Stimulated activated CD4-positive, alpha-beta T cell treated with anti-CD3 and anti-CD28 coated beads, Interleukin-1b, Interleukin-23, amount 100 ng/mL, for 4 hours (primary cell): ENCODE measurements at places on chromosomes 11 and 22.

- no peak for DNase-seq
Measured at GRCh38 chr11:124068601-124069110, 27.5 kb upstream of the OR10G7 start.

GRCh38 chr22:29208879-29209623 is 3.4 kb downstream of the EMID1 start:
- DNase-seq, result no peak

- no peak for DNase-seq
Measured at GRCh38 chr11:133705074-133705648, 140.2 kb downstream of the SPATA19 start.

GRCh38 chr11:7973011-7973410 is 7.8 kb upstream of the NLRP10 start:
- no peak for DNase-seq

DNA sequence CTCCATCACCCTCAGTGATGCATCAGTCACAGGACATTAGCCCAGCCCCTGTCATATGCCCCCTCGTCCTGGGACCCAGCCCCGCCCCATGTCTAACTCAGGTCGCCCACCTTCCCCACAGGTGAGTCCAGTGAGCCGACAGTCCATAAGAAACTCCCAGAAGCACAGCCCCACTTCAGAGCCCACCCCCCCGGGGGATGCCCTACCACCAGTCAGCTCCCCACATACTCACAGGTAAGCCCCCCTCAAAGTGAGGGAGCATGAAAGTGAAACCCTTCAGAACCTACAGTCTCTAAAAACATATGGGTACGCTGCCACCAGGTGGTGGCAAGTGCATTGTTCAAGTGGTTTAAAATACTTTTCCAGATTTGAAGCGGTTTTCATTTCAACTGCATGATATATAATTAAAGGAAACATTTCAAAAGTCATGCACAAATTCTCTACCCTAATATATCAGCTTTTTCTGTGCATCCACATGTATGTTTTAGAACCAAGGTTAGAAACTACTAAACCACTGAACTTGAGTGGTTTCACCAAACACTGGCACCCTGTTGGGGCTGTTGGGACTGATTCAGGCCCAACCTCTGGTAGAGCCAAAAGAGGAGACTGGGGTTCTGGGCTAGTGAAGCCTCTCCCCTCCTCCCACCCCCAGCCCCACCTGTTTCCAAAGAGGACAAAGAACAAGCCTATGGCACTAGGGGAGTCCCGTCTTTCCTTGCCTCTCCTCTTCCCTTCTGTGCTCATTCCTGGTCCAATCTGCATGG is 17.3 kb downstream of the EPS8L2 start:
- peak; percentile 30 for DNase-seq

- no peak for DNase-seq
Measured at GRCh38 chr22:29339381-29340235, 24.1 kb upstream of the RASL10A start.

- DNase-seq, result no peak
Measured at GRCh38 chr11:11756718-11757117, 85.1 kb upstream of the USP47 start.

DNA sequence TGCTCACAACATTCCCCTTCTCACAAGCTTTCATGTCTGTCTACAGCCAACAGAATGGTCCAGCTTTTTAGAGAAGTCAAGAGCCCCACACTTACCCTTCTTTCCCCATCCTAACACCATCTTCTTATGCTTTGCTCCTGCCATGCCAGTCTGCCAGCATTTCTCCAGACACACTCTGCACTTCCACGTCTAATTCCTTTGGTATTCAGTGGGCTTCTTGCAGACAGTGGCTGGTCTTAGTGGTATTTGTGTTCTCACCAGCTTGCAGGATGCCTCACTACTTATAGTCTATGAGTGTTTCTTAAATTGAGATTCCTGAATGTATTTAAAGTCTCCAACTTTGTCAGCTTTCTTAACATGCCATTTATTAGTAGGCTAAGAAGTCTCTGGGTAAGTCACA is 154.4 kb downstream of the BBOX1 start:
- DNase-seq, result no peak

DNA sequence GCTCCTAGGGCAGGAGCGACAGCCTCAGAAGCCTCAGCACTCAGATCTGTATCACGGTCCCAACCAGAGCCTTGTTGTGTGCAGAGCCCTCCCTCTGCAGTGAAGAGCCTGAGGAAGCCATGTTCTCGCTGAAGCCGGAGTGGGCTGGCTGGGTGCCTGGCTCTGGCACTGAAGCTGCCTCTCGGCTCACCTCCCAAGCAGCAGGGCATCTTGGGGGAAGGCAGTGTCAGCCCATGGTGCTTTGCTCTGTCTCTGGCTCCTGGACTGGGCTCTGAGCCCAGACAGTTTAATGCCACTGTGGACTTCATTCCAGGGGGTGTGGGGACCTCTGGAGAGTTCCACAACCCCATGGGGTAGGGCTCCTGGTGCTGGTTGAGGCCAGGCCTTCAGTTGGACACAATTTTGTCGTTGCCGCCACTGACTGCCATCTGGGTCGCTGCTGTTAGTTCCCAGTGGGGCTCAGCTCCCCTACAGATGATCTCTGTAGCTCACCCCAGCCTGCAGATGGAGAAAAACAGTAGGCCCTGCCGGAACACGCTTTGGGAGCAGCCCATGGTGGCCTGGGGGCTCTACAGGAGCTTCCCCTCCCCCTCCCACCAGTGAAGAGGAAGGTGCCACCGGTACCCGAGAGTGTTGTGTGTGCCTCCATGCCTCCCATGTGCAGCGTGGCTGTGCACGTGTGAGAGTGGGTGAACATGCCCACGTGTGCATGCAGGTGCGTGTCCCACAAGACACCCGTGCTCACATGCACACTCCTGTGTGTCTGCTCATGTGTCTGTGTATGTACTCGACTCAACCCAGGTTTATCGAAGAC is 86.5 kb upstream of the B3GAT1 start:
- DNase-seq, result no peak

GRCh38 chr11:109552376-109552775 is 130.4 kb downstream of the C11orf87 start:
- no peak for DNase-seq

GRCh38 chr11:36131721-36132397 is 157.4 kb downstream of the COMMD9 start:
- no peak for DNase-seq

GRCh38 chr22:37148031-37148651 is 1.6 kb downstream of the IL2RB start:
- DNase-seq, result no peak

DNA sequence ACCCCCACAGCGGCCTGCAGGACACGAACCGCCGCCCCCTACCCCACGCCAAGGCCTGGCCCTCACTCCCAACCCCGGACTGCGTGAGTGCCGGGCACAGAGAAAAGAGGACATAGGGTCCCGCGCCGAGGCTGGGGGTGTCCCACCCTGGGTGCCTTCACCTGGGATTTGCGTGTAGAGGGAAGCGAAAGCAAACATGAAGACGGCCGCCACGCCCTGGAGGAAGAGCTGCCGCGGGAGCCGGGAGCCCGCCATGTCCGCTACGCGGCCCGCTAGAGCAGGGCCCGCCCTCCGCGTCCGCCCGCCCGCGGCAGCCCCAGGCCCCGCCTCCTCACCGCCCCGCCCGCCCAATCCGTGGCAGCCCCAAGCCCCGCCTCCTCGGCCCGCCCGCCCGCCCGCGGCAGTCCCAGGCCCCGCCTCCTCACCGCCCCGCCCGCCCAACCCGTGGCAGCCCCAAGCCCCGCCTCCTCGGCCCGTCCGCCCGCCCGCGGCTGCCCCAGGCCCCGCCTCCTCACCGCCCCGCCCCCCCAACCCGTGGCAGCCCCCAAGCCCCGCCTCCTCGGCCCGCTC is at the start of gene LMF2:
Gene LMF2, minus strand, starts transcription at position 282 of the 570 bp plus-strand sequence. Its CDS starts 27 bp downstream, at position 255.
- DNase-seq, result peak; percentile 95

DNA sequence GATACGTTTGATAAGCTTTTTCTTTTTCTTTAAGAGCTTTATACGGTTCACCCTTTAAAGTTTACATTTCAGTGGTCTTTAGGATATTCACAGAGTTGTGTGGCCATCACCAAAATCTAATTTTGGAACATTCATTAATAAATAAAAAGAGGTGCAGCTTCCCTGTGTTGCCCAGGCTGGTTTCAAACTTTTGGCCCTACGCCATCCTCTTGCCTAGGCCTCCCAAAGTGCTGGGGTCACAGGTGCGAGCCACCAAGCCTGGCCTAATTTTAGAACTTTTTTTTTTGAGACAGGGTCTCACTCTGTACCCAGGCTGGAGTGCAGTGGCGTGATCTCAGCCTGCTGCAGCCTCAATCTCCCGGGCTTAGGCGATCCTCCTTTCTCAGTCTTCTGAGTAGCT is 30.6 kb downstream of the MED15 start:
- DNase-seq, result no peak

- DNase-seq, result no peak
Measured at GRCh38 chr11:122038543-122038942, 77.5 kb downstream of the BLID start.

DNA sequence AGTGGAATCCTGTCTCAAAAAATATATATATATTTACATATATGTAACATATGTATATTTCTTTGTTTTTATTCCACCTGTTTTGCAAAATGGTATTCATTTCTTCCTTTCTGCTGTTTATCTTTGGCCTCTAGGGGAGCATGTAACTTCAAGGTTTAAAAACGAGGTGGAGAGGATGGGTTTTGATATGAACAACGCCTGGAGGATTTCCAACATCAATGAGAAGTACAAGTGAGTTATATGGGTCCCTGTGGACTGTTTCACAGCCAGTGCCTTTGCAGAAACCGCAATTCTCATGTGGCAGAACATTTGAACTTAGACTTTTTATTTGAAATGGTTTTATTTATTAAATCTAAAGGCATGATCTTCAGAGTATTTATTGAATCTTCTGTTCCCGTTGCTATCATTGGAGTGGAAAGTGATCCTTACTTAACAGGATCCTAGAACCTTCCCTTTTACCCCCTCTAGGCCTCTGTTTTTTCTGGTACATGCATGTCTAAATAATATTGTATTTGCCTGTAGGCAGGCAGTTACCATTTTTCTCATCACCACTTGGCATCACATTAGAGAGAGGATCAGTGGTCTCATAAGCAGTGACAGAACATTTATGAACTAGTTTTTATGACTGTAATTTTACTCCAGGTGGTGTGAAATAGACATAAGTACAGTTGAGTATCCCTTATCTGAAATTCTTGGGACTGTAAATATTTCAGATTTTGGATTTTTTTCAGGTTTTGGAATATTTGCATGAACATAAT is 81.5 kb upstream of the HORMAD2 start:
- no peak for DNase-seq

DNA sequence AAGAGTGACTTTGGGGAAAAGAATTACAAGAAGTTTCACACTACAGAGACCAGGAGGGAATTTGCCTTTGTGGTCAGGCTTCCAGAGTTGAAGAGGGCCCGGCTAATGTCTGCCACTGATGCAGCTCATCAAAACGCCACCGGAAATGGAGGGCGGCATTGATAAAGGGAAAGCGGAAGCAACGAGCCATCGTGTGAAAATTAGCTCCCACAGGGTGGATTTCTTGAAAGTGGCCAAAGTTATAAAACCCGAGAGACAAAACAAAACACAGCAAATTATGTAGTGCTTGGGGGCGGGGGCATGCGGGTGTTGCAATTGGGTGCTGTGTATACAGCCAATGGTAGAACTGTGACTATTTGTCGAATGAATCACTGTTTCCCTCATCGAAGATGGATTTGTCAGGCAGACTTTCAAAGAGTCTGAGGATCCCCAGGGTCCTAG is 113.0 kb downstream of the ADAMTS15 start:
- no peak for DNase-seq

- no peak for DNase-seq
Measured at GRCh38 chr11:106917973-106918372, 100.3 kb downstream of the GUCY1A2 start.

- no peak for DNase-seq
Measured at GRCh38 chr11:118915396-118915795, 10.3 kb downstream of the BCL9L start.

DNA sequence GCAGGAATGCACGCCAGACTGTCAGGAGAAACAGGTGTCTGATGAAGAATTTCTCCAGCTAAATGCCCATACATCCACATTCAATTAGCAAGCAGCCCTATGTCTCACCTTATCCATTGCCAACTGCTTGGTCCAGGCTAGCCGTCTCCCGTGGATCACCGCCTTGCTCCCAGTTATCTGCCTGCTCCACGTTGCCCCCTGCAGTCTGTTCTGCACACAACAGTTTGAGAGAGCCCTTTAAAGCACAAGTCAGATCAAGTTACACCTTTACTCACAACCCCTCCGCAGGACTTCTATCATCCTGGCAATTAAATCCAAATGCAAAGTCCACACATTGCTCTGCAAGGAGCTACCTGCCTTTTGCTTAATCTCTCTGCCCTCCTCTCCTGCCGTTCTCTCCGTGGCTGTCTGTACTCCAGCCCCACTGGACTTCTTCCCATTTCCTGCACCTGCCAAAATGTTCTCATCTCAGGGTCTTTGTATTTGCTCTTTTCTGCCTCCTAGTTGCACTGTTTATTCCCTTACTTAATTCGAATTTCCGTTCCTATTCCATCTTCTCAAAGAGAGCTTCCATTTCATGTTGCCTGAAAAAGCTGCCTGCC is 185.3 kb upstream of the LARGE1 start:
- no peak for DNase-seq

DNA sequence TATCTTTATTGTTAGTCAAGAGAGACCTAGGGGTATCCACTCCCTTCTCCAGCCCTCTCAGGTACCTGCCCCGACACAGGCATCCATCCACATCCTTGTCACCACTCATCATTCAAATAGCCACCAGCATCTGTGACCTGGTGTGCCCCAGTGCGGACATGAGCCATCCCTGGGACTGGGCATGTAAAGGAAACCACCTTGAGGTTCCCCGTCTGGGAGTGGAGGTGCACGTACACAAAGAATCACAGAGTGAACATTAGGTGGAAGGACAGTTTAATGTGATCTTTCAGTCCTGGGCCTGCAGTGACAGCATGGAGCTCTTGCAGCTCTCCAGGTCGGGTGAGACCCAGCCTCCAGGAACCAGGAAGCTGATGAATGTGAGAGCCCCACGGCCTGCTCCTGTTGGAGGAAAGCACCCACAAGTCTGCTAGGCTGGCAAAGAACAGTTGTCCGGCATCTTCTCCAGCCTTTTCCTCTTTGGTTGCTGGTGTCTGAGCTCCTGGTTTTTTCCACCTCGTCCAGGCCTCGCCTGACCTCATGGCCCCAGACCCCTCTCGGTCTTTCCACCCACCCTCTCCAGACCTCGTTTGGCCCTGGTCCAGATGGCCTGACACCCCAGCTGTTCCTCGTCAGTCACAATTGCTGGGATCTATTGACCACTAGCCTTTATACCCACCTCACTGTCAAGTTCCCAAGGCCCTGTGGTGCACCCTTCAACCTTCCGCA is 16.5 kb downstream of the PSMD13 start:
- no peak for DNase-seq
